ENCODE measurements at places on chromosomes 1 and 21.

GRCh38 chr1:168637350-168637991 lies 61.1 kb downstream of the XCL1 start:
- no peak for DNase-seq

DNA sequence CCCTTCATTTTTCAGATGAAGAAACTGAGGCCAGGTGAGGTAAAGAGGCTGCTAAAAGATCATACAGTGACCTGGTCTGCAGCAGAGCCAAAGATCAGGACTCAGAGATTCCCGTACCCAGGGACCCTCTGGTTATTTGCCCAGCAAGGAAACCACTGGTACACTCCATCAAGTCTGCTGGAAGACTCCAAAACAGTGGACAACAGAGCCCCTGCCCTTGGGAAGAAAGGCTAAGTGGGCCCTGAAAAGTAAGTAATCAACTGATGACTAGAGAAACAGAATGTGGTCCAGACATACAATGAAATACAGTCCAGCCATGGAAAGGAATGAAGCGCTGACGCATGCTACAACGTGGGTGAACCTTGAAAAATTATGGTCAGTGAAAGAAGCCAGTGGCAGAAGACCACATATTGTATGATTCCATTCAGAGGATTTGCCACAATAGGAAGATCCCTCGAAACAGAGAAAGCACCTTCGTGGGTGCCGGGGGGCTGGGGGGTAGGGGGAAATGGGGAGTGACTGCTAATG lies 106.4 kb downstream of the ETS2 start:
- DNase-seq = no peak

GRCh38 chr1:95384567-95384966 lies 150.6 kb downstream of the RWDD3 start:
- peak; percentile 36 for DNase-seq

- DNase-seq = no peak
Observed at GRCh38 chr1:203663294-203663693, 36.7 kb downstream of the ATP2B4 start.

DNA sequence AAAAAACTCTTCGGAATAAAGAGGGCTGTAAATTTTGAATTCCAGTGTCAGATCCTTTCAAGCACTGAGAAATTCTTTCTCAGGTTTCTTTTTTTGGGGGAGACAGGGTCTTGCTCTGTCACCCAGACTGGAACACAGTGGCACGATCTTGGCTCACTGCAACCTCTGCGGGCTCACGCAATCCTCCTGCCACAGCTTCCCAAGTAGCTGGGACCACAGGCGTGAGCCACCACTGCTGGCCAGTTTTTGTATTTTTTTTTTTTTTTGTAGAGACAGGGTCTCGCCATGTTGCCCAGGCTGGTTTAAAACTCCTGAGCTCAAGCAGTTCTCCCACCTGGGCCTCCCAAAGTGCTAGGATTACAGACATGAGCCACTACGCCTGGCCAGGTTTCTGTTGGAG lies 34.8 kb upstream of the EPHA8 start:
- DNase-seq = no peak

DNA sequence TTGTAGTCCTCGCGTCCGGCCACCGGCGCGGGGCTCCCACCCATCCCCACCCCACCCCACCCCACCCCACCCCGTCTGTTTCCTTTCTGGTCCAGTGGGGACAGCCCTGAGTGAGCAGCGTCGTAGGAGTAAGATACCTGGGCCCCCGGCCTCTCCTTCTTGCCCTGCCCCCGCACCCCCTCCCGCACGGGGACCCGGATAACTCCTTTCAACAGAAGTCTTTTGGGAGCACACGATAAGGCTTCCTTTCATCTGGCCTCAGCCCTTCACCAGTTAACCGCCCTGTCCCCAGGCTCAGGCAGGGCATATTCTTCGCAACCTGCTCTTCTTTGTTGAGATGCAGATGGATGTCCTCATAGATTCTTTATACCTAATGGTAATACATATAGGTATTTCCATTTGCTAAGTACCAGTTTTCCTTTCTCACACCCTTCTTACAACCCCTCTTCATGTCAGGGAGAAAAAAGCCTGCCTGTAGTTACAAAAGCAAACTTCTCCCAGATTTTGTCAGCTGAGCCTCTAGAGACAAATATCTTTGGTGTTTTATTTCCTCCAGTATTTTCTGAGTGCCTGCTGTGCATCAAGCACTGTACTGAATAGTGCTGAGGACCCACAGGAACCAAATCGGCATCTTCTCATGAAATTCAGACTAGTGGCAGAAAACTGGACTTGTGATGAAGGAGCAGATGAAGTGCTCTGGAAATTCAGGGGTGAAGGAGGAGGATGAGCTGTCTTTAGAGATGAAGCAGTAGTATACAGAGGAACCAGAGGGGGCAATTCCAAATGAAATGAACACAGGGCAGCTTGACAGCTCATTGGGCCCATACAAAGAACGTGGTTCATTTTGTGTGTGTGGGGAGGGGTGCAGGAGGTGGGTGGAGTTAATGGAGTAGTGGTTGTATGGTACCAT lies 33.6 kb downstream of the SLC2A1 start:
- DNase-seq = no peak

DNA sequence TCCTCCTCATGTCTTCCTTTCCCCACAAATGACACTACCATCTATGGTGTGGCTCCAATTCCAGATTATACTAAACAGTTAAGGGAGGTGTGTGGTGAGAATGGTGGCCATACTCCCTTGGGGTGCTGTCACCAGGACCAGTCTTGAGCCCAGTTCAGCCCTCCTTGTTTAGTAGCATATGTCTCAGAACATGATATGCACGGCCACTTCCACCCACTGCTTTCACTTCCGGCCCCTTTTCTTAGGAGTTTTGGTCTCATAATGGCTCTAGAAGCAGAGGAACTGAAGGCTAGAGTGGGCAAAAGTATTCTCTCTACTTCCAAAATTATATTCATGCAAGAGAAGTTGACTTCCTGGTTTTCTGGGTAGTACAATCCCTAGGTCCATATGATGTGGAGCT lies 45.3 kb upstream of the CACNA1E start:
- no peak for DNase-seq

- DNase-seq = no peak
Observed at GRCh38 chr1:11668516-11668915, 4.5 kb downstream of the FBXO6 start.

DNA sequence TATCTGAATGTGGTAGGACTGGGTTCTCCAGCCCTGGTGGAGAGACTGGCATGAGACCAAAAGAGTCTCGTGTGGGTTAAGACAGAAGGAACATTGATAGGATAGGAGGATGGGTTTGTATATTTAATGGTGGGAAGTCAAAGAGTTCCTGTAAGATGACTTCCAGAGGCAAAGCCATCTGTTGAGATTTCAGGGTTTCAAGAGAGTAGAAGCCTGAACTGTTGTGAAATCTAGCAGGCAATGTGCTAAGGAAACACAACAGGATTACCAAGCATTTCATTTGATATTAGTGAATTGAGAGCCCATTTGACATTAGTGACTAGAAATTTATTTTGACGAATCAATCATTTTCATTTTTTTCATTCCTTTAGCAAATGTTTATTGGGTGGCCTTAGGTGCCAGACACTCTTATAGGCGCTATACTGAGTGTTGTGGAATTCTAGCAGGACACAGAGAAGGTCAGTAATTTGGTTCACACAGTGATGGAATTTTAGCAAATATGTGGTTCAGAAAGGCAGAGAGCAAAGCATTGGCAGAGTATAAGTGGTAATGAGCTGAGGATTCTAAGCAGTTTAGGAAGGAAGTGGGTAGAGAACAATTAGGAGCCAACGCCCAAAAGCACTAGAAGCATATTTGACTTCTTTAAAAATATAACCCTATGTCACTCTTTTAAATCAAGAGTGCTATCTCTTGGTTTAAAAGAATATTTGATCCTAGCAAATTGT lies 149.3 kb downstream of the AK5 start:
- DNase-seq = no peak

DNA sequence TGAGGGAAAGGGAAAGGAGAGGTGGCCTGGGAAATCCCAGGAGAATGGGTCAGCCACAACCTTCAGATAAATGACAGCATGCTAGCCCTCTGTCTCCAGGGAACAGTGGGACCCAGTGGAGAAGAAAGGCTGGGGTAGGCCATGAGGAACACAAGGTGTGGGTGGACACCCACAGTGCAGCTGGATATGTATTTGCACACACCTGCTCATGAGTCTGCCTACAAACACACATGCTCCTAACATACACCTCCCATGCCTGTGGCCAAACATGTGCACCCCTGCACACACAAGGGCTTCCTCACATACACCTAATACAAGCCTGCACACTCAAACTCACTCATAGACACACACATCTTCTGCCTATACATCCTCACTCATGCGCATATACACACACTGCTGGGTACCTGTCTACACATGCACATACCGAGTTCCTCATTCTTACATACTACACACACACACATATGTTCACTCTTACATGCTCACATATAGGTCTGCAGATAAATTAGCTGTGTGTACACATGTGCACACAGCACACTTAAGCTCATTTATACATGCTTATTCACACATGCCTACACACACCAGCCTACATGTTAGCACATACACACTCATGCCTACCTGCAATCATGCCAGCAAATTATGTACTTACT lies 3.6 kb downstream of the C1orf216 start:
- DNase-seq = no peak

GRCh38 chr1:59223198-59223597 lies 73.7 kb upstream of the FGGY start:
- DNase-seq = no peak

DNA sequence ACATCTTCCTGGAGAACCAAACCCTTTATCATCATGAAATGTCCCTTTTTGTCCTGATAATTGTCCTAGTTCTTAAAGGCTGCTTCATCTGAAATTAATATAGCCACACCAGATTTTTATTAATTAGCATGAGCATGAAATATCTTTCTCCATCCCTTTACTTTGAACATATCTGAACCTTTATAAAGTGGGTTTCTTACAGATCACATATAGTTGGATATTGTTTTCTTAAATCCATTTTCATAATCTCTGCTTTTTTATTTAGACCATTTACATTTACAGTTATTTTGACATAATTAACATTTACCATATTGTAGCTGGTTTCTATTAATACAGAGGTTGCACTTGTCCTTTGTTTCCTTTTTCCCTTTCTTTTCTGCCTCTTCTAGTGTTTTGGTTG lies 17.2 kb downstream of the SHCBP1L start:
- DNase-seq = no peak

DNA sequence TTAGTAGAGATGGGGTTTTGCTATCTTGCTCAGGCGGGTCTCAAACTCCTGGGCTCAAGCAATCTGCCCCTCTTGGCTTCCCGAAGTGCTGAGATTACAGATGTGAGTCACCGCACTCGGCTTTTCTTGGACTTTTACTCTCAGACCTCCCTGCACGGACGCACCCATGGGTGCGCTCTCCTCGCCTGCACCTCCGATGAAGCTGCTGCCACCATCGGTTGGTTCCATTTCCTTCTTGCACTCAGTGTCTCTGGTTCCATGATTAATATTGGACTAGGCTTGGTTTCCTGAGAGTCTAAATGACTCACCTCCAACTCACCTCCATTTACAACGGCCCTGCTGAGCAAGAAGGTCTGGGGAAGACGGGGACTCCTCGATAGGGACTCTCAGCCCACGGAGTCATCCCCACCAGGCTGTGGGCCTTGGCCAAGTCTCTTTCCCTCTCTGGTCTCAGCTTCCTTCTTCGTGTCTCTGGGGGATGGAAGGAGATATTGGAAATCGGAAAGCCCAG lies 6.7 kb upstream of the TNFRSF8 start:
- no peak for DNase-seq
